ENCODE measurements at places on chromosomes 7 and 10.

DNA sequence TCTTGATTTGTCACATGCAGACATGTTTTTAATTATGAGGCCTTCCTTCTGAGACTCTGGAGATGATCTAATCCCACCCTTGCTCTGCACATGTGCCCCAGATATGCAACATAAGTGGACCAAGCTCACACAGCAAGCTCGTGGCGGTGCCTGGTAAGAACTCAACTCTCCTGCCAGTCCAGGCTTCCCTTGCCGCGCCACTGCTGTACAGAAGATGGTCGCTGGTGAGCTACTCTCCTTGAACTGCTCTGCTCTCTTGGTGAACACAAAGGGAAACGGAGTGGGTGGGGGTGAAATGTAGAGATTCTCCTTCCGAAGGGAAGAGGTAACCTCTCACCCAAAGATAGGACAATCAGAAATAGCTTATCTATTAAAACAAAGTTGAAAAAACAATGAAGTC, 25.7 kb downstream of the MYOF start:
- DNase-seq, result no peak

DNA sequence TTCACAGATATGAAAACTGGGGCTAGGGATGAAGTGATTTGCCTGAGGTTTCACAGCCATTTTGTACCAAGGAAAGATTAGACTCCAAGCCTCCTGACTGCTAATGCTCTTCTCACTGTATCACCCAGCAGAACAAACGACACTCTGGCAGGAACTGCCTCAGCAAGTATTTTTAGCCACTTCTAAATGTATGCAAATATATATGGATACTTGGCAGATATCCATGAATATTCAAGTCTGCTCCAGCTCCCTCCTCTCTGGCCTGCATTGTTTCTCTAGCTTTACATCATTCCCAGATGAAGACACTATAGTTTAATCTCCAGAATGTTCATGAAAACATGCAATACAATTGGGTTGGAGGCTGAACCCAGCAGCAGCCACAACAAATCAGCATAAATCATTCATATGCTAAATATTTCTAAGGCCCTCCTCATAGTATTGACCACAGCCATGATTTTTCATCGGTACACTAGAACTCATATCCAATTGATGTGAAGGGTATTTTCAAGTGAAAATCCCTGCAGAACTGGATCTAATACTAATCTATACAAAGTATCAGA, 65.5 kb downstream of the HPSE2 start:
- DNase-seq, result no peak

- DNase-seq, result no peak
These were observed 155.2 kb downstream of the MBL2 start for GRCh38 chr10:52617346-52617745.

DNA sequence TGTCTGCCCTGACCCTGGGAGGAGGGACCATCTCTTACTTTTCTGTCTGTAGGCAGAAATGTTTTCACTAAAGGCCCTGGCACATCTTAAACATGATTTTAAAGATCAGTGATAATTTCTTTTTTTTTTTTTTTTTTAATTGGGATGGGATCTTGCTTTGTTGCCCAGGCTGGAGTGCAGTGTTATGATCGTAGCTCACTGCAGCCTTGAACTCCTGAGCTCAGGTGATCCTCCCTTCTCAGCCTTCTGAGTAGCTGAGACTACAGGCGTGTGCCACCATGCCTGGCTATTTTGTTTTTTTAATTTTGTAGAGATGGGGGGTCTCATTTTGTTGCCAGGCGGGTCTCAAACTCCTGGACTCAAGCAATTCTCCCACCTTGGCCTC, 65.3 kb downstream of the RBM20 start:
- DNase-seq, result no peak

DNA sequence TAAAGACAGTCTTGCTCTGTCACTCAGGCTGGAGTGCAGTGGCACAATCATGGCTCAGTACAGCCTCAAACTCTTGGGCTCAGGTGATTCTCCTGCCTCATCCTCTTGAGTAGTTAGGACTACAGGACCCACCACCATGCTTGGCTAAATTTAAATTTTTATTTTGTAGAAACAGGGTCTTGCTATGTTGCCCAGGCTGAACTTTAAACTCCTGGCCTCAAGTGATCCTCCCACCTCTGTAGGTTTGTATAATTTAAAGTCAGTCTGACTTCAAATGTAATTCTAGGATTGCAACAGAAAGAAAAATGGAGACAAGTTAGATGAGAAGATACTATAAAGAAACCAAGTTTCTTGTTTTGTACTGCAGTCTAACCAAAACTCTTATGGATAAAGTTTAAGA, 11.5 kb downstream of the TMEM60 start:
- DNase-seq, result no peak

GRCh38 chr7:19715499-19715898, 6.7 kb upstream of the POLR1F start:
- no peak for DNase-seq

GRCh38 chr10:129870961-129871621, 93.0 kb downstream of the EBF3 start:
- DNase-seq, result no peak

GRCh38 chr10:5094265-5095205, at the start of gene AKR1C3:
TSS of gene AKR1C3 (plus strand) at chr10:5094414. CDS start at chr10:5094445, 31 bp downstream.
- no peak for DNase-seq

DNA sequence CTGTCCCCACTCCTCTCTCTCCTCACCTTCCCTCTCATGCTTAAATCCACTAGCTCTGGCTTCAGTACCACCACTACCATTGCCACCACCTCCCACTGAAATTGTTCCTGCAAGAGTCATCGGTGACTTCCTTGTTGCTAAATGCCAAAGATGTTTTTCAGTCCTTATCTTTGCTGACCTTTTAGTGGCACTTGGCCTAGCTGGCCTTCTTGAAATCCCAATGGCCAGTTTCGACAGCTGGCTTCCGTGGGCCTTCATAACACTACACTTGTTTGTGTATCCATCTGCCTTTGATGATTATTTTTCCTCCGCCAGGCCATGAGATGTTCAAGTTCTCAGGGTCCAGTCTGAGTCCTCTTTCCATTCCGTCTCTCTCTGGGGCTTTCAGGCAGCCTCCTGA, 118.2 kb upstream of the NANOS1 start:
- DNase-seq, result no peak

- DNase-seq, result no peak
These were observed 34.4 kb downstream of the ASAH2 start for GRCh38 chr10:50216894-50217293.

- DNase-seq, result no peak
These were observed 98.7 kb upstream of the NPTX2 start for GRCh38 chr7:98518159-98518947.
